ENCODE measurements at places on chromosomes 6 and 20. TPM values are rescaled to one million over a fixed set of nuclear protein-coding genes. Genes with fewer than 3 reads are reported as not detected.

GRCh38 chr6:88666901-88667300, 296.5 kb downstream of the RNGTT start:
- no peak for DNase-seq

GRCh38 chr20:53176134-53176533, 204.0 kb downstream of the TSHZ2 start:
- no peak for DNase-seq

Gene MAFB
- 8.0 TPM for total RNA-seq

Gene TCF15
- total RNA-seq, result 0.77 TPM

Gene EZR
- 64.4 TPM for total RNA-seq

Gene GABRR1
- total RNA-seq, result not detected

Gene ZNF184
- total RNA-seq, result 4.4 TPM

Gene GSTA1
- not detected for total RNA-seq

Gene BRPF3
- total RNA-seq, result 5.1 TPM

All from dermis microvascular lymphatic vessel endothelial cell (primary cell).